ENCODE measurements at places on chromosomes 6 and 20.

DNA sequence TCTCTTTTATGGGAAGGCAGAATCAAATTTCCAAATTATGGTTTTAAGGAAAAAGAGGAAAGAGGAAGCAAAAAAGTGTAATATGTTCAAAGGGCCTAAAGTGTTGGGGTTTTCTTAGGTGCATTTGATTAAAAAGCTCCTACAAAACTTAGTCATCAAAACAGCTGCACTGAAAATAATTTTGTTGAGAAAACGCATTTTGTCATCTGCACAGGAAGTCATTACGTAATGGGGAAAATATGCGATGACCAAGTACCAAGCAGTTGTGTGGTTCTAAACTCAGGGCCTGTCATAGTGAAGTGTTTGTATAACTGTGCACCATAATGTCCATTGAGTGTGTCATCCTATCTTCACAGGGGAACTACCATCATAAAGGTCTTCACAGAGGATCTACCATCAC lies 15.6 kb downstream of the HAO1 start:
- ATAC-seq: no peak

GRCh38 chr6:9938801-9939200 lies 476.1 kb downstream of the TFAP2A start:
- no peak for ATAC-seq

DNA sequence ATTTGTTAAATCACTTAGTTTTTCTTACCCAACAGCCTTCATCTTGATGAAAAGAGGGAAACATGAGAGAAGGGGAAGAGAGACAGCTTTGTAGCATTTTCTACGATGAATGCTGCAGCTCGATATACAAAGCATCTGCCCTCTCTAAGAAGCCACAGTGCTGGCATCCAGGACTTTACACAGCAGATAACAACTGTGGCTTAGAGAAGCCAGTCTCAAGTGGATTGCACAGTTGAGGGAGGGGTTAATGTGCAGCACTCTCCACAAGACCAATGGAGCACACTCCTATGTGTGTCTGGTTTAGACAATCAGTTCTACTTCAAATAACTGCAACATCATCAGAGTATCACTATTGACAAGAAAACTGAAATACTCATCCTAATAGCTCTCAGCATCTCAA lies 5.8 kb downstream of the C6orf120 start:
- no peak for ATAC-seq

- peak; percentile 35 for ATAC-seq
These were observed 96.0 kb downstream of the ADTRP start for GRCh38 chr6:11682561-11682975.

- no peak for ATAC-seq
These were observed 2.3 kb downstream of the THBS2 start for GRCh38 chr6:169251371-169251802.

- no peak for ATAC-seq
These were observed 8.3 kb downstream of the SLPI start for GRCh38 chr20:45246109-45246508.
